ENCODE measurements at places on chromosomes 4 and X.

DNA sequence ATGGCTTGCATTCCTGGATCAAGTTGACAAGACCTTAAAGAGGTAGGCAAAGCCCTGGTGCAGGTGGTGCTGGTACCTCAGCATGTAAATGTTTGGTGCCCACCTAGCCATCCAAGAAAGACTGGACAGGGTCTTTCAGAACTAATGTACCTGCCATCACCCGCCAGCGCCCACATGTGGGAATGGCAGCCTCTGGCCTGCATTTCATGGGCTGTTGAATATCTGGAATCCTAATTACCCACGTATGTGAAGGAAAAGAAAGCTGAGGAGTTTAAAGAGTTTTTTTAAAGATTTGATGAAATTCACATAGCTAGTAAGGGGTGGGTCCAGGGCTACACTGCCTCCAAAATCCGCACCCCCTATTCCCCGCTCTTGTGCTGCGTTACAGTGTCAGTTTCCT, 8.6 kb upstream of the CCDC149 start:
- DNase-seq = no peak

GRCh38 chr4:142231787-142232186, 595.4 kb downstream of the IL15 start:
- DNase-seq = no peak

- no peak for DNase-seq
These were observed 82.5 kb downstream of the GATB start for GRCh38 chr4:151678048-151678872.

DNA sequence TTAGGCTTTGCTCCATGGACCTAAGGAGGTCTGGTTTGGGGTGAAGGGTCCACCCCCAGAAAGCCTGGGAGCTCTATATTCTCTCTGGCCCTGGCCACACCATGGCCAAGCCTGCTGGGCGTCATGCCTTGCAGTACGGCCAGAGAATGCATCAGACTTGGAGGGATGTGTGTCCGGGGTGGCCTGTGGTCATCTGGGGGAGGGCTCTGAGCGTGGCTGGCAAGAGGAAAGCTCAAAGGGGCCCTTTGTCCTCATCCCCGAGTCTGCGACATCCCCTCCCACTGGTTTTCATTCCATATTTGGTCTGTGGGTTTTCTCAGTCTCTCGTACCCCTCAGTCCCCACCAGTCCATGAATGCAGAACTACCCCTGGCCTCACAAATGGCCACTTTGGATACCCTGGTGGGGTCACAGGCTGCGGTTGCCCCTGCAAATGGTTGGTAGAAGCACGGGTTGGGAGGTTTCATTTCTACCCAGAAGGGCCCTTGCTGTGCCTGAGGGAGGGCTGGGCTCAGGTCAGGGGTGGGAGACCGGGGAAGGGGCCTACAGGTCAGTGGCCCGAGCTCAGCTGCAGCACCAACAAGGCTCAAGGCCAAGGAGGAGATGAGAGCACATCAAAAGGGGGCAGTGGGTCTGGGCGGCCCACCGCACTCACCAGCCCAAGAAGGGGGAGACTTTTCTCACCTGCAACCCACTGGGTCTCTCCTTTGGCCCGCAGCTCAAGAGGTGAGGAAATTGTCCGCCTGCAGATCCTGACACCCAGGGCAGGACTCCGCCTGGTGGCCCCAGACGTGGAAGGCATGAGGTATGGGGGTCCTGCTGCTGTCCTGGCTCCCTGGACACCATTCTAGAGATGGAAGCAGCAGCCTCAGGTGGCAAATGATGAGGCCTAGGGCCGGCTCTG, 30.2 kb downstream of the ZNF185 start:
- no peak for DNase-seq

DNA sequence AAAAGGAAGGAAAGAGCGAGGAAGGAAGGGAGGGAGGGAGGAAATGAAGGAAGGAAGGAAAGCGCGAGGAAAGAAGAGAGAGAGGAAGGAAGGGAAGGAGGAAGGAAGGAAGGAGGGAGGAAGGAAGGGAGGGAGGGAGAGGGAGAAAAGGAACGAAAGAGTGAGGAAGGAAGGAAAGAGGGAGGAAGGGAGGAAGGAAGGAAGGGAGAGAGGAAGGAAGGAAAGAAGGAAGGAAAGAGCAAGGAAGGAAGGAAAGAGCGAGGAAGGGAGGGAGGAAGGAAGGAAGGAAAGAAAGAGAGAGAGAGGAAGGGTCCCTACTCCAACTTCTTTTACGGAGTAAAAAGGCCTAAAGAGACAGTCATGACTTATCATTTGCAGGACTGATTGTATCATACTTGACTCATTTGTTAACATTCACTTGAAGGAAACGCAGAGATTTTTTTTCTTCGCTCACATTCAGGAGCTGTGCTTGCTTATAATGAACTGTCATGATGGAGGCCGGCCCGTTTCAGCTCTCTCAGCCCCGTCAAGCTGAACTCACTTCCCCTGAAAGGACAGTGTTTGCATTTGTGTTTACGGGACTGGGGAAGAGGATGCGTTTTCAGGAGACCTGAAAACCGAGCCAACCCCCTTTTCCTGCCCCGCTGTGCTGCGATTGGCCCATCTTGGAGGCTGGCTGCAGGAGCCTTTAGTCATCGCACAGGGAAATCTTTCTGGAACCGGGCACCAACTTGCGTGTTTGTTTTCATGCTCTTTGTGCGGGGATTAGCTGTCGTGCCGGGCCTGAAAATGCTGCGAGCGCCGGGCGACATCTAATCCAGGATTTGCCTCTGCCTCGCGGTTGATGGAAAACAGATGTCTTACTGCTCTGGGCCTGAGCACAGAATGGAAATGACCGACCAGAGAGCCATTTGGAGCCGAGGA, 17.8 kb downstream of the TRIM2 start:
- peak; percentile 48 for DNase-seq

- no peak for DNase-seq
These were observed 484.2 kb upstream of the BOD1L1 start for GRCh38 chr4:14111730-14112181.

- no peak for DNase-seq
These were observed 245.0 kb downstream of the EVC2 start for GRCh38 chr4:5463361-5463760.

DNA sequence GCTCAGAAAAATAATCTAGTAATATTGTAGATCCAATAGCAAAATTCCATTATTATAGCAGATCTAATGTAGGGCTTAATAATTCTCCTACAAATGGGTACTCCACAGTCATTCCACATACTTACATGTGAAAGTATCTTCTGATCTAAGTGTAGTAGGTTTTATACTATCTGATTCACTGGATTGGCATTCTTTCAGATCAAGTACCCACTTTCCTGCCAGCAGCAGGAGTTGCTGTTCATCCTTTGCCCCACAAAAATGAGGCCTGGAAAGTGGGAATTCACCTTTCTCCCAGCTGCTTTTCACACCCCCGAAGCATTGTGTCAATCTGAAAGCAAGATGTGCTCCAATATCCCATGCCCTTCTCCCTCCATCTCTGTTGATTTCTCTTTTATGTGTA, 77.1 kb upstream of the RXFP1 start:
- no peak for DNase-seq

- DNase-seq = peak; percentile 89
These were observed 6.7 kb downstream of the APOO start for GRCh38 chrX:23901060-23901459.

DNA sequence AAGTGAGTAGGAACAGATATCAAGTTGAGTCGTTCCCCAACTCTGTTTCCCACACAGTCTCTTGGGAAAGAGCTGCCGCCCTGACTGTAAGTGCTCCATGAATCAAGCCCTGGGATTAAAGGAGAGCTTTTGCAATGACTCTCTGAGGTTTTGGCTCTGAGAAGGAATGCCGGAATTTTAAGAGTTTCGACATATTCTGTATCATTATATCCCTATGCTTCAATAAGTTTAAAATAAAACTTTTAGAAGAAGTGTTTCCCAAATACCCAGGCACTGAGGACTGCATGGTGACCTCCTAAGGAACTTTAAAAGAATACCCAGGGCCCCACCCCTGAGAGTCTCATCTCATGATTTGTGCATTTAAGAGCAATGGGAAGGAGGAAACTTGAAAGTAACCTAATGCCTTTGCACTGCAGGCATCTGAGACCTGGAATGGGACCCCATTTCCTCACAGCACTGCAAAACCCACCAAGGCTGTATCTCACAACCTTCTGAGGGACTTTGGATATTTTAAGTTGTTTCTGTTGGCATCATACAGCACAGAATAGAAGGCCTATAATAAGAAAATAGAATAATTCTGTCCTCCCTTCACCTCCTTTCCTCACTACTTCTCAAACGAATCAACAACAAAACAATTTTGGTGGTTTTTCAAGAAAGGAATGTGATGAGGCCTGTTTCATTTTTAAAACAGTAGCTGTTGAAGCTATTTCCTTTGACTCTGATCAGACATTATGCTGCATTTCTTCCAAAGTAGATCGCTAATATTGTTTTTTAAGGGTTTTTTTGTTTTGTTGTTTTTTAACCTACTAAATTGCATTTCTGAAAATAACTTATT, 121.2 kb downstream of the GASK1B start:
- no peak for DNase-seq

DNA sequence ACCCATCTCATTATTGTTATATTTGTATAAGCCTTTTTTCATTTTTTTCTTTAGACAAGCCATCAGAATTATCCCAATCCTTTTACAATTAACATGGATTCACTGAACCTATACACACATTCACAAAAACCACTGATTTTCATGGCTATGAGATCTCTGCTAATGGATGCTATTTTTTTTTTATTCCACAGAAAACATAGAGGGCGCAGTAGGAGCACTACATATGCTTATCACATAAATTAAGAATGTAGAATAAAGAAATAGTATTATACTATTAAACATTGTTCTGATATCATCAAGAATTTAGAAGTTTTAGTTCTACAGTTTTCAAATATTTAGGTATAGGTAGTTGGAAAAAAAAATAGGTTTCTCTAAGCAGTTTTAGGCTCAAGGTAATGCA, 1477.4 kb downstream of the ARAP2 start:
- DNase-seq = no peak

- no peak for DNase-seq
These were observed 106.2 kb downstream of the CCNG2 start for GRCh38 chr4:77263247-77263646.

- no peak for DNase-seq
These were observed 83.3 kb downstream of the CLDN34 start for GRCh38 chrX:10050481-10050880.

GRCh38 chr4:174408841-174409552, 113.3 kb downstream of the HPGD start:
- DNase-seq = no peak

DNA sequence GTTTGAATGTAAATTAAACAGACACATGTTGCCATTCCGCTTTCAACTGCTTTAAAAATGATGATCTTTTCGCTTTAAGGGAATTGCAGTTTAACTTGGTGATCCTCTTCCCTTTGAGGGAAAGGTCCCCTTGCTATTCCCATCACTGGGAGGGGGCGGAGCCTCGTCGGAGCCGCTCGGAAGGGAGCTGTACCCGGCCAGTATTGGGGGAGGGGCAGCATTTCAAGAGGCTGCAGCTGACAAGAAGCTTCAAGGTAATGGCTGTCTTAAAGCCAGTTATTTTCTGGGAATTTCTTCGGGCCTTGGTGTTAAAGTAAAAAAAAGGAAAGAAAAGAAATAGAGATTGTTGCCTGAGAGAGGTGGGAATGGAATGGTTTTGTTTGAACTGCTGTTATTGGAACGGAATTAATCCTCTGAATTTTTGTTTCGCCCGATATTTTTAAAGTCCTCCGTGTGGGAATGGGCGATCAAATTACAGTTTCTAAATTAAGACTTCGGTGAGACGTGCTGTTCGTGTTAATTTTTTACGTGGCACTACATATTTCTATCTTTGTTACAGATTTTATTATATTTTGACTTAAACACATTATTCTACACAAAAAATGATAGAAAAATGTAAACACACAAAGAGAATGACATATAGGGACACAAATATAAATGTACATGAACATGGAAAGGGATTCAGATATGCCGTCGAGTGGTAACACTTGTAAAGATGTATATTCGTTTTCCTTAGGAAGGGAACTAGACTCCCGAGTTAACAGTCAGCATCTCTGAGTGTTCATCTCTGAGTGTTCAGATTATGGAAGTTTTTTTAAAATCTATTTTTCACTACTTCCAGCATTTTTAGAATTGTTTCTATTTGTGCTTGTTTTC, 9.2 kb downstream of the PWWP3B start:
- no peak for DNase-seq

- no peak for DNase-seq
These were observed 2362.2 kb upstream of the AGA start for GRCh38 chr4:179804440-179804839.

DNA sequence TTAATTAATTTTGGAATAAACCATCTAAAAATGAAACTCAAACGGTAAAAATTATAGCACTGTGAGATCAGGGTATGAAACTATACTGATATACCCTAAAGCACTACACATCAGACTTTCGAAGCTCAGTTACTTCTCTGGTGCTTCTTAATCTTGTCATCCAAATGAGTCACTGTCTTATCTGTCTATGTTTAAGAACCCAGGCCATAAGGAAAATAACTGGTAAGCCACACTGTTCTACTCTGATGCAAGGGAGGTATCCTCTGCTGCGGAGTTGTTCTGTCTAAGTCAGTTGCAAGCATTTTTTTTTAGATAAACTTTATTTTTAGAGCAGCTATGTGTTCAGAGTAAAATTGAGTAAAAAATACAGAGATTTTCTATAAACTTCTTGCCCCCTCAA, 830.8 kb upstream of the POU3F4 start:
- DNase-seq = no peak

GRCh38 chrX:22234380-22234779, 38.3 kb upstream of the CBLL2 start:
- DNase-seq = no peak

- no peak for DNase-seq
These were observed 17.5 kb downstream of the LRP2BP start for GRCh38 chr4:185378264-185378663.

GRCh38 chr4:176063718-176064117, 1.9 kb upstream of the WDR17 start:
- DNase-seq = no peak

DNA sequence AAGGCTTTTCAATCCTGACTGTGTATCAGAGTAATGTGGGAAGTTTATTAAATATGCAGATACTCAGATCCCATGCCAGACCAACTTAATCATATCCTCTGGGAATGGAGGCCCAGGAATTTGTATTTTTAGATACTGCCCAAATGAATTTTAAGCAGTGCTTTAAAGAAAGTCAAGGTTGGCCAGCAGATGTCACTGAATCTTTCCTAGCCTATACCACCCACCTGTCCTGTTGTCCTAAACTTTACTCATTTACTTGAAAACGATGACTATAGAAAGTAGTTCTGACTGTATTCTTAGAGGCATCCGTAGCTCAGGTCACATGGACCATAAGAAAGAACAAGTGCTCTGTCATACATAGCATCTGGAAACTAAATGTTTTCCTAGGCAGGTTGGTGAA, 79.9 kb downstream of the AMOT start:
- no peak for DNase-seq

DNA sequence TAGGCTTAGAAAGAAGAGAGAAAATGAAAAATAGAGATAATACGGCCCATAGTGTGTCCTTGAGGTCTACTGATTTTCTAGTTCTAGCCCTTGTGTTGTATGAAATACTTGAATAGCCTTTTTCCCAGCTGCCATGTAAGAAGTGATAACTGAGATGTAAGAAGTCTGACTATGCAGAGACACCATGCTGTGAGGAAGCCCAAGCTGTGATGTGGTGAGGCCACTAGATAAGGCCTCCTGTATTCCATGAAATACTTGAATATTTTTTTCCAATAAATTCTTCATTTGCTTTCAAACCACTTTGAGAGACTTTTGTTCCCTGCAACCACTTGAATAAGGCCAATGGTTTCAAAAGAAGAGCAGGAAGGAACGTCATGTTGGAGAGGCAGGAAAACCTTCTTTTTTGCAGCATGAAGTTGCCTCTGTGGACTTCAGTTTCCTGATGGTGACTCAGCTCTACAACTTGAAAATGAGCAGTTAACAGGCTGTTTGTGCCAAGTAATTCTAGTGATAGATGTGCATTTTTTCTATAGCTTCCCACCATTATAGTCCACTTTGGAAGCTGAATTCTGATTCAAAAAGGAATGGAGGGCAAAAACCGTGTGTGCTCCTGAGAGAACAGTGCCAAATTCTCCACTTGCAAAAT, 25.5 kb upstream of the FAM9C start:
- no peak for DNase-seq

Measured in CD14-positive monocyte (primary cell).